ENCODE measurements at places on chromosomes 5 and 9.

DNA sequence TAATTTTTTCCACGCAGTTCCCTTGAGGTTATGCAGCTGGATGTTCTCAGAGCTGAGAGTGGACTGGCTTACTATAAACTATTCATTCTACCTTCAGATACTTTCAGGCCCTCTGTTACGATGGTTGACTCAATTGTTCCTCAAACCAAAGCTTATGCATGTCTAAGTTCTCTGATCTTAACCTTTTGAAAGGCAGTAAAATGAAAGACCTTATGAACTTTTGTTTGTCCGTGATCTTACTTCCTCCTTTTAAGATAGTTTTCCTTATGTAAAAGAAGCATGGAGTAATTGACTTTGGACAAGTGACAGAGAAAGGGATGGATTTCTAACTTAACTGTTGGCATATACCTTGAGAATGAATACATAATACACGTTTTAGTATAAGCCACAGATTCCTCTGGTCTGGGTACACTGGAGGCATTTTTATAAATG is 575.7 kb downstream of the PDE4D start:
- DNase-seq = no peak

GRCh38 chr9:108831496-108832178 is 24.1 kb downstream of the ACTL7B start:
- no peak for DNase-seq

DNA sequence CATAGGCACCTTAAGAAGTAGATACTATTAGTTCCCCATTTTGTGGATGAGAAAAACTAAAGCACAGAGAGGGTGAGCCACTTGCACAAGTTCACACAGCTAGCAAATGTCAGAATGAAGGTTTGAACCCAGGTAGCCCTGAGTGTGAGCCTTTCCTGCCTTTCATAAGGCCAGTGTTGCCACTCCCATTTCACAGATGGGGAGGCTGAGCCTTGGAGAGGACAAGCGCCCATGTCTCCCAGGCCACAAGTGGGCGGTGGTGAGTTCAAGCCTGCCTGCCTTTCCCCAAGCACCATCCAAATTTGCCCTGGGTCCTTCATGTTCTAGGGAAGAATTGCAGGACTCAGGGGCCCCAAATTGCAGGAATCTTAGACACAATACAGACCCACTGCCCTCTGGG is 50.6 kb downstream of the LHX2 start:
- no peak for DNase-seq

- DNase-seq = no peak
Observed at GRCh38 chr5:127236254-127236653, 54.3 kb upstream of the MEGF10 start.

- no peak for DNase-seq
Observed at GRCh38 chr5:124519396-124519795, 227.0 kb downstream of the ZNF608 start.

GRCh38 chr9:557601-558201 is 283.8 kb upstream of the DMRT1 start:
- no peak for DNase-seq

DNA sequence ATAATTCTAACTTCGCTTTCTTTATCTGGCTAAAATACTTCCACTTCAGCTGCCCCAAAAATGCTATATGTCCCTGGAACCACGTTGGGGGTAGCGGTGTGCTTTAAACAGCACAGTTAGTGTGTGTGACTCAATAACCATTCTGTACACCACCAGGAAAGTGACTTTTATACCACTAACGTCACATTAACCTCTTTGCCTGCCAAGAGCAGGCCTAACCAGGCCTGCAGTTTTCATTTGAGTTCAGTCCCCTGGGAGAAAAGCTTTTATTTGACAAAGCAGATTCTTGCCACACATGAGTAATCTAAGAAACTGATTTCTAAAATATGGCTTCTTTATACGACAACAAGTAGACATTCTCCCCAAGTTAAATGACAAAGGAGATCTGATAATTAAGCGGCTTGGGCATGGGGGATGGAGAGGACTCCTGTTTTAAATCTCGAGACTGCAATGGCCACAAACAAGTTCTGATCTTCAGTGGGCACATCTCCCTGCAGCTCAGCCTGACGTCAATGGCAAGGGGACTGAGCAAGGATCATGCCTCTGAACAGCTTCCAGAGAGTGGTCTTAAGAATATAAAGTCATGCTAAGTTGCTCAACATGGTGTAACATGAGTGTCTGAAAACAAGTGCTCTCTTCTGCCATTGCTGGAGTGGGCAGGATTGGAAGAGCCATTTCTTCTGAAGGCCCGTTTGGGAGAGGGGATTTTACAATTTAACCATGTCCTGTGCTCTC is 91.8 kb downstream of the GLIS3 start:
- no peak for DNase-seq

DNA sequence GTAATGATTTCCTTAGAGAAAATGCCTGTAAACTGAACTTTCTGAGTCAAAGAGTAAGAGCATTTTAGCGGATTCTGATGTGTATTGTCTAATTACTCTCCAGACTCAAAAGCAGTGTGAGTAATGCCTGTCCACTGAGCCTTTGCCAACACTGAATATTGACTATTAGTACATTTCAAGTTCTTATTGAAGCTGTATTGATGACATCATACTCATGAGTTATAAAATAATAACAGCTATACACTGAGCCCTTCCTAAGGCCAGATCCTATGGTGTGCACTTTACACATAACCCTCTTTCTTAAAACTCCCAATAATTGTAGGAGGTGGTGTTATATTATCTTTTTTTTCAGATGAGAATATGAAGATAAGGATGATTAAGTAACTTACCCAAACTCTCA is 152.8 kb upstream of the TRPC7 start:
- no peak for DNase-seq

DNA sequence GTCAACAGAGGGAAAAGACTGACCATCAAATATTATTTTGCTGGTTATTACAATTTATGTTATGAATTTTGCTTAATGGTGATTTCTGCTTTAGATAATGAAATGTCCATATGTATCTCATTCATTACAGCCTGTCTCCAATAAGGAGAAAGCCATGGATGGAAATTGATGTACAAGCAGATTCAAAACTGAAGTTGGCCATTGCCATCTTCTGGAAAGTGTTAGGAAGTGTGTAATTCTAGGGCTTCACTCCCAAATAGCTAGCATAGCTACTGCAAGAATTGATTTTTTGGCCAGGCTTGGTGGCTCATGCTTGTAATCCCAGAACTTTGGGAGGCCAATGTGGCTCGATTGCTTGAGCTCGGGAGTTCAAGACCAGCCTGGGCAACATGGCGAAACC is 45.8 kb downstream of the DYNC2I2 start:
- no peak for DNase-seq

GRCh38 chr9:76761448-76761847 is 2.8 kb upstream of the PCA3 start:
- no peak for DNase-seq

DNA sequence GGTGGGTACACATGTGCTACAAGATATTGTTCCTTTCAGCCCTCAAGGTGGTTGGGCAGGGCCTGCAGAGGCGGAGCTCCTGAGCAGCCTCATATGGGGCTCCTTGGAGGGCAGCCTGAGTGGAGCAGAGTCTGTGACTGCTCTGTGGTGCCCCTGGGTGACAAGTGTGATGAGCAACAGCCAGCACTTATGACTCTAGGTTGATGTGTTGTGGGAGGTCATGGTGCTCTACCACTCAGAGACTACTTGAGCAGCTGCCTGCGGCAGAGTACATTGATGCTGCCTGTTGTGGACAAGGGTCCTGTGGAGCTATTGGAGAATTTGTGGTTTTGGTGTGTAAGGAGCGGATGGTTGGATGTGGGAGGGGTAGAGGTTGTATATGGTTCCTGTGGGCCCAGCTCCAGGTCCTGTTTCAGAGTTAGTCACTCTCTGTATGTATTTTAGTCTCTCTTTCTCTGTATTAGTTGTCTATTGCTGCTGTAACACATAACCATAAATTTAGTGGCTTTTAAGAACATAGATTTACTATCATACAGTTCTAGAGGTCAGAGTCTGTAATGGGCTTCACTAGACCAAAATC is 141.3 kb downstream of the SREK1 start:
- DNase-seq = no peak

DNA sequence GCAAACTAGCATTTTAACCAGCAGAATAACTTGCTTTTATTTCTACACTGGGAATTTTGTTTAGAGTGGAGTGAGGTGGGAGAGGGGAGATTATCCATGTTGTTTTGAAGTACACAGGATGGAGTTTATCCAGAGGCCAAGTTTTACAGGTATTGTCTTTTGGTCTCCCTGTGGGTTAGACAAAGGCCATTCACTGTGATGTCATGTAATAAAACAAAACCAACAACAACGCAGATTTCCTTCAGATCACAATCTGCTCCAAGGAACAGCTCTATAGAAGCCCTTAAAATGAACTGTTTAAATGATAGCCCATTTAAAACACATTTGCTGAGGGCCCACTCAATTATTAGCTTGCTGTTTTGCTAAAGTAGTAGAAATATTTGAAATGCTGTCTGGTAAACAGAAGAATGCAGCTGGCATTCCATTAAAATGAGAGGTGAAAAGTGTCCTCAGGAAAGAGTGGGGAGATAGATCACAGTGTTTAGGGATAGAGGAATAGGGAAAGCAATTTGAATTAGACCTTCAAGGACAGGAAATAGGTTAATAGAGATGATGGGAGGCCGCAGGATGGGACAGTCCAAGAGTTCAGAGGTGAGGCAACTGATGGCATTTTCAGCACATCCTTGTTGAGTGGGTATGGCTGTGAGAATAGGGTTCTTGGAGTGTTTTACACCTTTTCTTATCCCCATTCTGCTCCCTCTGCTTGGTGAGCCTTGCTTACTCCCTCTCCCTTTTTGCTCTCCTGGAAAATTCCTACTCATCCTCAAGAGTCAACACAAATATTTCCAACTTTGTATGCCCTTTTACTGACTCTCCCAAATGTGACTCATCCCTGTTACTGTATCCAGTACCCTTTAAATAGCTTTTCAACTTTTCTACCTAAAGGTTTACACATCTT is 140.1 kb upstream of the NR3C1 start:
- DNase-seq = no peak

DNA sequence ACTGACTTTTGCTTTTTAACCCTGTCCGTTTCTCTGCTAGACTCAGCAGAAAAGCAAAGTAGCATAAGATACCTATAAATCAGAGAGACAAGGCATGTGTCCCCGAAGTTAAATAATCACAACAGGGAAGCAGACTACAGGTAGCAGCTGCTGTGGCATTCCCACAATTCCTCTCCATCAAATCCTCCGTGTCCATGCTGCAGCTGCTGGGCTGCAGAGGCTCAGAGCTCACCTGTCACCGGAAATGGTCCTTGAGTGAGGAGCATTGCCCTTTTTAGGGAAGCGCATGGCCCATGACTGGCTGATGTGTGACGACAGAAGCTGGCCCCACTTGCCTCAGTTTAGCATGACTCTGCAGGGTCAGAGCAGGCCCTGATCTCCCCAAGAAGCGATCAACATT is 125.0 kb downstream of the MSX2 start:
- DNase-seq = no peak

DNA sequence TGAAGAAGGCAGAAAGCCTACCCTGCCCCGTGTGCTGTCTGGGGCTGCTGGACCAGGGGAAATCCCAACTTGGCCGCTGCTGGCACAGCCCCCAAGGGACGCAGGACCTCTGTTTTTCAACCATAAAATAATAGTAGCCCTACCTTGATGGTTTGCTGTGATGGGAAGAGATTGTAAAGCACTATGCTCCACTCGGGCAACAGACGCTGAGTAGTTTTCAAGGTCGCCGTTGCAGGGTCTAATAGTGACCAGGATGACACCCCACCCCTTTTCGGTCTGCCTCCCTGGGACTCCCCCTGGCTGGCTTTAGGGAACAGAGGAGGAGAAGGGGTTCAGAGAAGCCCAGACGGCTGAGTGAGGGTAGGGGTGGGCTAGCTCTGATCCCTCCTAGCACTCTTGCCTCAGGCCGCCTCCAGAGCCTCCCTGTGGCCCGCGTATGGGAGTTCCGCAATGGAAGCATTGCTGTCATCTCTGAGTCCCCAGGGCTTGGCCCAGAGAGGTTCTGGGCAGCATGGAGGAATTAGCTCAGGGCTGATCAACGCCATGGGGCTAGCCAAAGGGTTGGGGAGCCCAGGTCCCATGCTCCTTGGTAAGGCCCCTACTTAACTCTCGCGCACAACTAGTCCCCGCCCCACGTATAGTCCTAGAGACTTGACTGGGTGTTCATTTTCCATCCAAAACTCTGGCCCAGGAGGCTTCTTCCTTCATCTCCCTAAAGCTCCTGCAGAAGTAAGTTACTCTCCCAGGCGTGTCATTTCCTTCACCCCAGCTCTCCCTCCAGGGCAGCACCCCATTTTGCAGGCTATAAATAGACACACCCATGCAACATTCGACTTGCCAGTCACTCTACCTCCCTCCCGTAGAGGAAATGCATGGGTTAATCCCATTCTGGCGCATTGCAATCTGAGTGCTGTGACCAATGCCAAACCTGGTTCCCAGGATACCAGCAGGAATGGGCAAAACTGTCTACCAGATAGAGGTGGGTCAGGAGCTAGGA is 1.1 kb upstream of the IRF1 start:
- DNase-seq = no peak

DNA sequence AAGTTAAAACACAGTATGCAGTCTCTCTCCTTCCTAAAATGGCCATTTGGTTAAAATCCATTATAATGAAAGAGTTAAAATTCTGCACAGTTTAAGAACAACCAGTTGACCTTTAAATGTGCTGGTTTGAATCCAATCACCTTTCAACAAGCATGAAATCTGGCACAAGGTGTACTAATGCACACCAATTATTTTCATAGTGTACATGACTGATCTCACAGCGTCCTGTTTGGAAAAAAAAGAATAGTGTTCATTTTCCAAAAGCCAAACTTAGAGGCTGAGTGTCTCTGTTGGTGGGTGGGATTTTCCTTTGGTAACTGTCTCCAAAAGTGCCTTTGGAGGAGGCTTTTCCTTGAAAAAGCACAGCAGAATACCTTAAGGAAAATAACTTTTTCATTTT is 180.6 kb downstream of the DEPDC1B start:
- DNase-seq = no peak

DNA sequence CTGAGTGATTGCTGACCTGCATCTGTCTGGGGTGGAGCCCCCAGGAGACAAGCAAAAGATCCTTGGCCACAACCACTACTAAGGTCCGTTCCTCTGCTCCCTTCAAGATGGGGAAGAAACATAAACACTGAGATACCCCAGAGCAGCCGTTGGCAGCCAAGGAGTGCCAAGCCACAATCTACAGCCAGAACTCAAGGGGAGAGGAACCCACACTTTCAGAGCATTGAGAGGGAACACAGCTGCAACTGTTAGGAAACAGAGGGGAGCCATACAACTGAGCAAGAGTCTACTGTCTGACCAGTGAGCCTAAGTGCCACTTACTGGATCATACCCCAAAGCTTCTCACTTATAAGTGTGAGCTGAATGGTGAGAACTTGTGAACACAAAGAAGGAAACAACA is 44.6 kb upstream of the ADRB2 start:
- no peak for DNase-seq

DNA sequence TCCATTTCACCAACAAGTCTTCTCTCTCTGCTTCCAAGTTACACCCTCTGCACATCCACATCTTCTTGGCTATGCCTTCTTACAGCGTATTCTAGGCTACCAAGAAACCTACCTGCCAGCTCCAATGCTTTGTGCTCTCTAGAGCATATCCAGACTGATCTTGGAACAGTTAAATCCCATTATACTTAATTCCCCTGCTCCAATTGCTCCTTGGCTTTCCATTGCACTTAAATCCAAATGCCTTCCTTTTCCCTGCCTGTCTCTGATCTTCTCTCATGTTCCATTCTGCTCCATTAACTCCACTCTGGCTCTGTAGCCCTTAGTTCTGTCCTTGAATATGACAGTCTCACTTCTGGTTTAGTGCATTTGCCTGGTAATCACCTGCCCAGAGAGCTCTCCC is 322.4 kb downstream of the LRRC70 start:
- peak; percentile 97 for DNase-seq
